NCI-H1417 (cell line): ENCODE measurements at places on chromosomes 2 and 18.

DNA sequence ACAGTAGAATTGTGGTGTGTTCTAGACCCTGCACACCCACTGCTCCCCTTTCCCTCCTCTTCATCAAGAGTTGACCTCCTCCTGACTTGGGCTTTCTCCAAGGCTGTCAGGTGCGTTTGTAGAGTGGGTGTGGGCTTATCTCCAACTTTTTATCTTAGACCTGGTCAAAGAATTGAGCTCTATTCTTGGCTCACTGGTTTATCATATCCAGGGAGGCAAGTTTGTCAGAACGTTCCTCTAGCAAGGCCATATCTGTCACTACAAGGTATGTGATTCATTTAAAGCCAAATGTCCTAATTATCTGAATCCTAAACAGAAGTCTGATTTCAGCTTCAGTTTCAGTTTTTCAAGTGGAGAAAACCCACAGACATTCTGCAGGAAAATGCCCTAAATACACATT lies 117.1 kb upstream of the MGAT5 start:
- no peak for DNase-seq

DNA sequence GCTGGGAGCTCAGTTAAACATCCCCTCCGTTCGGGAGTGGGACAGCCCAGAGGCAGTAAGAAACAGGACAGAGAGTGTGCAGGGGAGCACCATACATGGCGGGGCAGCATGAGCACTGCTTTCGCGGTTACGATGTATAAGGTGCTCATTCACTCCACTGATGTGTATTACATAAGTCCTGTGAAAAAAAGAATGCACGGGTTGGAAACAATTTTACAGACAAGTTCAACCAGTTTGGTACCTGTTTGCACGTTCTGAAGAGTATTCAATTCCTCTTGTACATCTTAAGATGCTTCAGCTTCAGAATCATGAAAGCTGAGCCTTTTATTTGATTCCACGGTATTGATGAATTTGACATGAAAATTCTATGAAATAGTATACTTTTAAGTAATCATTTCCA lies 97.8 kb upstream of the NETO1 start:
- DNase-seq, result no peak

GRCh38 chr2:233968556-233968955 lies 51.4 kb downstream of the TRPM8 start:
- no peak for DNase-seq

- no peak for DNase-seq
Measured at GRCh38 chr18:45962461-45962860, 4.7 kb downstream of the EPG5 start.

GRCh38 chr18:63518178-63519012 lies 23.8 kb upstream of the SERPINB12 start:
- peak; percentile 98 for DNase-seq

DNA sequence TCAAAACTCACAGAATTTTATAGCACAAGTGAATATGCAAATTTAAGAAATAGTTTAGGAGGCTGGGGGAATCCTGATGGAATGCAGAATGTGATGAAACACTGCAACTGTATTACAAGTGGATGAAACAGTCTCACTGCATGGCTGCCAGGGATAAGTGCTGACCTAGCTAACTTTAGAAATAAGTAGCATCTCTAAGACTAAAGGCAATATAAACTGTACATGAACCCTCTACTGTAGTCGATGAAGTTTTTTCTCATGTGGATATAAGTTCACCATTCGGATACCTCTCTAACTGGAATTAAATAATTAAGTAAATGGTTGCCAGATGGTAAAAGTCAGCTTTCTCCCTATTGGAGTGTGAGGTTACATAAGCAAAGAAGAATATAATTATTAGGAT lies 777.8 kb upstream of the RAB6C start:
- DNase-seq, result no peak

GRCh38 chr2:19881221-19881907 lies 20.4 kb downstream of the TTC32 start:
- DNase-seq, result no peak

DNA sequence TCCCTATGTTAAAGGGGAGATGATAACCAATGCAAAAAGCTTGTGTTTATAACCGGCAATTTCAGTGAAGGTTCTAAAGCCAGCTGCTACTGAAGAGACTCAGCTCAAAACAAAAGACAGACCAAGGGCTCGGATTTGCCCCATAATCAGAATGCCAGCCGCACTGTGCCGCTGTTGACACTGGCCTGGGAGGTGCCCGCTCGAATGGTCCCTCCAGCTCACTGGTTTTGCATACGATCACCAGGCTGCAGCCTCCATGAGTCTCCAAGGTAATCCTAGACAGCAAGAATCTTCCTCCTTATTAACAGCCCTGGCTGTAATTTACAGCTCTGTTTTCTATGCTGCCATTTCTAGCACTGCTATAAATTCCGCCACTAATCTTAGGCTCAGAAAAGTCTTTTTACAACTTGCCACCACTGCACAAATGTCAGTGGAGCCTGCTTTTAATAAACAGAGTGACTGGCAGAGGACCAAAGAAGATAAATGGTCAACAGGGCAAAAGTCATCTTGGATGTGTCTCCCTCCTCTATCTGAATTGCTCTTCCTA lies 155.7 kb upstream of the SH3BP4 start:
- DNase-seq, result peak; percentile 33

GRCh38 chr18:27411013-27411412 lies 225.9 kb upstream of the CHST9 start:
- no peak for DNase-seq

- no peak for DNase-seq
Measured at GRCh38 chr18:35019933-35020332, 21.3 kb upstream of the MAPRE2 start.

DNA sequence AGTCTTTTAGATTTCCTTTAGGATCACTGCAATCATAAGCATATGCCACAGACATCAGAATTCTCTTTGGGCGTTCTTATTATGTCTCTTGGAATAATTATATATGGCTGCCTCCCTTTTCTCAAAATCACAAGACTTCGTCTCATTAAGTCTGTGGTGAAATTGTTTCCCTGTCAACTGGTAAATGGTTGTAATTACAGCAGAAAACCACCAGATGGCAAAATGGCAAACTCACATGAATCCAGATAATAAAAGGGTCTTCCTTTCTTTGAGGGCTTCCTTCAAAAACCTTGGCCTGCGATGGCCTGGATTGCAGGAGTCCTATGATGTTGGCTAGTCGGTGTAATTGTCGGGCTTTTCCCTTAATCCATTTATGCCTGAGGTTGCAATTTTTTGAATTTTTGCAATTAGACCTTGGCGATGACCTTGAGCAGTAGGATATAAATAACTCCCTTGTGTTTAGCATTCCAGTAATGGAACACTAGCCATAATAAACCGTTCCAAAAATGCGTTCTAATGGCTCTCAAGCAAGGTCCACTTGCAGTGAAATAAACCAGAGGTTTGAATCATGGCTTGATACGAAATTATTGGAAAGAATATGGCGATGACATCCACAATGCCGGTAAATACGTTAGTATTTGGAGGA lies 656.4 kb downstream of the MBD2 start:
- DNase-seq, result peak; percentile 79
